Glutamatergic neuron (in vitro differentiated cells): ENCODE measurements at places on chromosomes 3 and 15.

GRCh38 chr15:25090073-25090733 lies 135.4 kb downstream of the SNRPN start:
- DNase-seq: no peak

GRCh38 chr3:94146455-94146854 lies 83.6 kb downstream of the NSUN3 start:
- DNase-seq: no peak

- no peak for DNase-seq
Measured at GRCh38 chr3:132800958-132801357, 78.7 kb upstream of the NPHP3 start.

DNA sequence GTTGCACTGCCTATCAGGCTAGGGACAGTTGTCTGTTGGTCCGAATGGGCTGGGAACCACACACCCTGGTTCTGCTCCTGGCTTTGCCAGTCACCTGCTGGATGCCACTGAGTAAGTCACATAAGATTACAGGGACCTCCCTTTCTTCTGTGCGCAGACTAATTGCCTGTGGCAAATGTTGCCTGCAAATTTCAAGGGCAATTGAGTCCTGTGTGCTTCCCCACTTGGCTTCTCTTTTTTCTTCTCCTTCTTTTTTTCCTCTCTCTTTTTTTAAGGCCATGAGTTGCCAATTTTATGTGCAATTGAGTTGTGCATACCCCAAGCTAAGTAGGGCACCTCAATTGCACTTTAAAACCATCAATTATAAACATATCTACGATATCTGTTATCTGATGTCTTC lies 963.4 kb downstream of the MCTP2 start:
- no peak for DNase-seq

GRCh38 chr3:66035763-66036477 lies 2.8 kb downstream of the MAGI1 start:
- DNase-seq: no peak
